A549 (cell line): ENCODE measurements at places on chromosomes 11 and 22.

DNA sequence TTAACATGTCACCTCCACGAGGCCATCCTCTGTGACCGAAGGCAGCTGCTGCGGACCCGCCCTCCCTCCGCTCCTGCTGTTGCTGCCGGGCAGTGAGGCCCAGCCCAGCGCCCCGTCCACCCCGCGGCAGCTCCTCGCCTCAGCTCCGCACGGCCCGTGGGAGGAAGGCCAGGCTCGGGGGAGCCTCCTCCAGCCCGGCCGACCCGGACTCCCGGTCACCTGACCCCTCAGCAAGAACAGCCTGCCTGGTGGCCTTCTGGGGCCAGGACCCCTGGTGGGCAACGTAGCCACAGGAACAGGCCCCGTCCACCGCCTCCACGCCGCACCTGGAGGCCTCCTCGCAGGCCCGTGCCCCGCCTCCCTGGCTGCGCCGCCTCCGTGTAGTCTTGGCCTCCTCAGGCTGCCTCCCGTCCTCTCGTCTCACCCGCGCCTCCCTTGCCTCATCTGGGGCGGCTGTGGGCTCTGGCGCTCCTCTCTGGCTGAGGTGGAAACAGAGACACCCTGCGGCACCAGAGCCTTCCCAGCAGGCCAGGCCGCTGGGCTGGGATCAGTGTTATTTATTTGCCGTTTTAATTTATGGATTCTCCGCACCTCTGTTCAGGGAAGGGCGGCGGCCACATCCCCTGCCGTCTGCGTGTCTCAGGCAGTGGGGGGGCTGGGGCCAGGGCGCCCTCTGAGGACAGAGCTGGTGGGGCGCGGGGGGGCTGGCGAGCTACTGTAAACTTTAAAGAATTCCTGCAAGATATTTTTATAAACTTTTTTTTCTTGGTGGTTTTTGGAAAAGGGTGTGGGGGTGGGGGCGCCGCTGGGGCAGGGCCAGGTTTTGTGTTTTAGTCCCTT is 25.4 kb downstream of the MOB2 start:
- no peak for DNase-seq

- DNase-seq = no peak
Measured at GRCh38 chr11:94031625-94032024, 10.5 kb downstream of the HEPHL1 start.

DNA sequence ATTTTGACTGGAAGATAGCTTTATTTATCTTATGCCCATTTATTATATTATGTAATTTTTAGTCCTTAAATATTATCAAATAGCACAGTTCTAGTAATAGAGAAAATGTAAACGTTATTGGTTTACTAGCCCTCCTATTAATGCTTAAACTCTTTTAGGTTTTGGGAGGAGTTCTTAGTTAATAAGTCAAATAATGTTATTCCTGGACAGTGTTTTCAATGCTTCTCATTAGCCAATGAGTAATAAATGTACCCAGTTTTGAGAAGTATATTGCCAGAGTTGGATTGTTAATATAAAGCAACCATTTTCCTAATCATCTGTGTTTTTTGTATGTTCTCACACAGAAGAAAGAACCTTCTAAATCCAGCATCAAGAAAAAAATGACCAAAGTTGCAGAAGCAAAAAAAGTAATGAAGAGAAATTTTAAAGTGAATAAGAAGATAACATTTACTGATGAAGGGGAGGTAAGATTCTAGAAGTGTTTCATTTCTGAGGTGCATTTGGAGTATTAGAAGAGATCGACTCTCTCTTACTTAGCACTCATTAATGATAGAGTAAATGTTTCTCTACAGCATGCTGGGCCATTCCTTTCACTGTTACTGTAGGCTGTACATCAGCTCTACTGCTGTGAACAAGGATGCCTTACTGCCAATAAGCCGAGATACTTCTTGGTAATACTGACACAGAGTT is 173.4 kb downstream of the DDX10 start:
- no peak for DNase-seq

DNA sequence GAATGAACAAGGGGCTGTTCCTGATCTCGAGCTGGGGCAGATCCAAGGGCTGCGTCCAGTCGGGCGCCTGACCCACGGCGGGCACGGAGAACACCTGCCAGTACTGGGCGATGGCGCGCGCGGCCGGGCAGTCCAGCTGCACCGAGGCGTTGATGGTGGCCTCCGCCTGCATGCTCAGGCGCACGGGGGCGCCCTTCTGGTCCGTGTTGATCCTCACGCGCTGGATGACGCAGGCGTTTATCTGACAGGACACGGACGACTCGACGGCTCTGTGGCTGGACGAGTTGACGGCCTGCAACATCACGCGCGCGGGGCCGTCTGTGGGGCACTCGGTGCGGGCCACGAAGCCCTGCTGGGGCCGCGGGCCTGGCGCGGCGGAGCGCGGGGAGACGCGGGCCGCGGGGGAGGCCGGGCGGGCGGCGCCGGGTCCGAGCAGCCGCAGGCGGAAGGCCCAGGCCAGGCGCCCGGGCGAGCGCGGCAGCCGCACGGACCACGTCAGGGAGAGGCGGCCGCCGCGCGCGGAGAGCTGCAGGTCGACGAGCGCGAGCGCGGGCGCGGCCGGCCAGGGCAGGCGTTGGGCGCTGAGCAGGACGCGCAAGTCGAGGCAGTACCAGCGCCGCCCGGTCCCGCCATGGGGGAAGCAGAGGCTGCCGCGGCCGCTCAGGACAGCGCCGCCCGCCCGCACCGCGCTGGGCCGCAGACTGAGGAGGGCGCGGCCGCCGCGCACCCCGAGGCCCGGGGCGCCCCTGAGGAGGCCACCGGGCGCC is 511 bp downstream of the PKDREJ start:
- DNase-seq = no peak

GRCh38 chr11:125053167-125053566 is 9.9 kb upstream of the SLC37A2 start:
- no peak for DNase-seq

GRCh38 chr11:65301491-65302329 is 13.0 kb upstream of the CDC42EP2 start:
- no peak for DNase-seq

GRCh38 chr11:120610111-120610510 is 98.6 kb downstream of the GRIK4 start:
- no peak for DNase-seq

DNA sequence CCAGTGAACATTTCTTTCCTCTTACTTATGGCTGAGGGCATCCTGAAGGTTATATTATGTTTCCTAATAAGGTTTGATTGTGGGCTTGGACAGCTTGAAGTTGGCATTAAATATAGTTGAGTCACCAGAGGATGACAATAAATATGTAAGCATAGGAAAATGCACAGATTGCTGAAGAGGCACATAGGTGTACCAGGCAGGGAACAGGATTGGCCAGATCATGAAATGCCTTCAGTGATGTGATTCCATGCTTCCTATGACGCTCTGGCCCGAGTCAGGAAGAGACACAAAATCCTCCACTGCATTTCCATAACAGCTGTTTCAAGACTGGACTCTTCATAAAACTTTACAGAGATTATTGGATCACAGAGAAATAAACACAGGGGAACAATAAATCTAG is 41.4 kb upstream of the SYN3 start:
- no peak for DNase-seq

- no peak for DNase-seq
Measured at GRCh38 chr11:64163951-64164350, 2.0 kb downstream of the MACROD1 start.

DNA sequence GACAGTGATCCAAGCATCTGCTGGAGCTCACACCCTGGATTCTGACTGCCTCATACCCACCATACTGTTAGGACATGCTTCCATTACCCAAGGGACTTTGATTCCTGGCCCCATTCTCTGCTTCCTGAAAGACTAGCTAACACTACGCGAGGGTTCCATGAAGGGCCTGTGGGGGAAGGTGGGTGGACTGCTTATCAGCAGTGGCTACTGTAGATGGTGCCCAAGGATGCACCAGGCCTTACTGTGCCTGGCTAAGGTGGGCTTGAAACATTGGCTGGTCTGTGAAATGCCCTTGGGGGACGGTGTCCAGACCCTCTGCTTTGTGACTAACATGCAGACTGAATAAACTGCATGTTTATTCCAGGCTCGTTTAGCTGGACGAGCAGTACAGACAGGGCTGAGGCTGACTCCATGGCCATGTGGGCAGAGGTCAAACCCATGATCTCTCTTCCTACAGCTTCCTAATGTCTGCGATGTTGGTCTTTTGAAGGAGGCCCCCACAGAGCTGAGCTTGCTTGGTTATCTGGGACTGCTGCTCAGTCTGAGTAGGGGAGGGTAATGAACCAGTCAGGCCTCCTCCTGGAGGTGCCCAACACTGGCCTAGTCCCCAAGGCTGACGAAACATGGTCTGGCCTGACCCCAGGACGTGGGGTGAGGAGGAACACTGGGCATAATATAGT is 48.3 kb upstream of the PHOX2A start:
- no peak for DNase-seq

DNA sequence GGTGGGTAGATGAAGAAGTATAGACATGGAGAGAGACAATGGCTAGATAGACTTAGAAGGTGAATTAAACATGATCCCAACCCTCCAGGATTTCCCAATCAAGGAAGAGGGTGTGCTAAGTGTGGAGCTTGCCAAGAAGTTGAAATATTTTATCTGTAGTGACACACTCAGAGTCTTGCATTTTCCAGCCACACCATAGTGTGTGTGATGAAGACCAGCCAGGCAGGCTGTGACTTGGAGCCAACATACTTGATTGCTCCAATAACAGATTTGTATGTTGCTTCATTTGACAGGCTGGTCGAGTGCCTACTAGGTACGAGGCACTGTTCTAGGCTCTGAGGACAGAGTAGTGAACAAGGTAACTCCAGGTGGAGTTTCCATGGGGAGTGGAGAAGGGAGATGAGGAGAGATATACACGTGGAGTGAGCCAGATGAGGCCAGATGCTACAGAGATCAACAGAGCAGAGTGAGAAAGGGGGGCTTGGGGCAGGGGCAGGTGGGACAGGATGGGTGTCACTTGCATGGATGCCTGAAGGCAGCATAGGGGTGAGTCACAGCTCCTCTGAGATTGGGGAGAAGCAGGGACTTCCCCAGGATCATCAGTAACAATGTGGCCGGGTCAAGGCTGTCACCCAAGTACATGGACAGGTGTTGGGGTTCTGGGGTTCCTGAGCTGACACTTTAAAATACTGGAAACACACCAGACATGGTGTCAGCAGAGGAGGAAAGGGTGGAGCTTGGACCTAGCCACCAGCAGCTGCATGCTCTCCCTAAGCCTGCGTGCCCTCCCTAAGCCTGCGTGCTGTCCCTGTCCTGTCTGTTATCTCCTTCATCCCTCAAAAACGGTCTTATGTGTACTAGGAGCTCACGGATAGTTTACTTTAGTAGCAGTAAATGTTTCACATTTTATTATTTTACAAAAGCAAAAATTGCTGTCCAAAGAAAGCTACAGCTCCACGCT is 23.6 kb downstream of the PDGFB start:
- DNase-seq = no peak

- no peak for DNase-seq
Measured at GRCh38 chr11:78299000-78299710, 110.4 kb downstream of the USP35 start.

- DNase-seq = no peak
Measured at GRCh38 chr22:49768951-49769690, 58.6 kb downstream of the BRD1 start.

DNA sequence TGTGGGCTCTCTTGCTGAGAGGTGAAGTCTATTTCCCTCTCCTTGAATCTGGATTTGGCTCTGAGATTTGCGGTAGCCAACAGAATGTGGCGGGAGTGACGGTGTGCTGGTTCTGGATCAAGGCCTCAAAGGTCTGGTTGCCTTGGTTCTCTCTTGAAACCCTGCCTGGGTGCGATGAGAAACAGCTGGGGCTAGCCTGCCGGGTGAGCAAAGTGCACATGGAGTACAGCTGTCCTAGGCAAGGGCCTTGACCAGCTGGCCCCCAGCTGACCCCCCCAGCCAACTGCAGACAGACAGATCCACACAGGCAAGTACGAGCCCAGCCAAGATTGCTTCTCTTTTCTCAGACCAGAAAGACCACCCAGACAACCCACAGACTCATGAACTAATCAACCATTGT is 10.8 kb downstream of the SUN2 start:
- no peak for DNase-seq

DNA sequence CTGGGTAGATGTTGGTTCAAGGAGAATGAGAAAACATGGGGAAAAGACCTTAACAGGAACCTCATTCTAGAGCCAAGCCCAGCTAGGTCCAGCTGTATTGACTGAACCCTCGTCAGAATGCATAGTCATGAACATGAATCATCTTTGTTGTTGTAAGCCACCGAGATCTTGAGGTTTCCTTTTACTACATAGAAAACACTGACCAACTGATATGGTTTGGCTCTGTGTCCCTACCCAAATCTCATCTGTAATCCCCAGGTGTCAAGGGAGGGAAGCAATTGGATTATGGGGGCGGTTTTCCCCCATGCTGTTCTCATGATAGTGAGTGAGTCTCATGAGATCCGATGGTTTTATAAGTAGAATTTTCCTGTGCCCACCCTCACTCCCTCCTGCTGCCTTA is 19.4 kb upstream of the PHOX2A start:
- DNase-seq = no peak

DNA sequence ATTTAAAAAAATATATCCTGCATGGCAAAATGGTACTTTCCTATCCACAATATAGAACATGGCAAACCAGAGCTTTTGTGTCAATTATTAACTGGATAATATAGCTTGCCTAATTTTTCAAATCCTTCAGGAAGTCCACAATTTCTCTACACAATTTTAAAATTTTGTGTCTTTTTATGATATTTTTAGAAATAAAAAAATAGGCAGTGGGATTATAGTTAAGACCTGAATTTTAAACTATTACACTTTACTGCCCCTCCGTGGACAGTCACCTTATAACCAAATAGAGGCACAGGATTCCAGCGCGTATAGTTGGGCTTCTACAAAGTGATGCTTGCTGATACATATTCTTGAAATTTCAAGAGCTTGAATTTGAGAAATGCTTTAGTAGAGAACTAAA is 2.1 kb upstream of the DMC1 start:
- DNase-seq = peak; percentile 18

- DNase-seq = no peak
Measured at GRCh38 chr22:48004936-48005335, 1242.5 kb downstream of the TBC1D22A start.

GRCh38 chr22:46934746-46935491 is 172.5 kb downstream of the TBC1D22A start:
- DNase-seq = peak; percentile 23

- no peak for DNase-seq
Measured at GRCh38 chr11:111981270-111981669, 43.9 kb upstream of the DLAT start.

GRCh38 chr11:6746626-6747025 is 25.1 kb downstream of the OR2AG2 start:
- no peak for DNase-seq

DNA sequence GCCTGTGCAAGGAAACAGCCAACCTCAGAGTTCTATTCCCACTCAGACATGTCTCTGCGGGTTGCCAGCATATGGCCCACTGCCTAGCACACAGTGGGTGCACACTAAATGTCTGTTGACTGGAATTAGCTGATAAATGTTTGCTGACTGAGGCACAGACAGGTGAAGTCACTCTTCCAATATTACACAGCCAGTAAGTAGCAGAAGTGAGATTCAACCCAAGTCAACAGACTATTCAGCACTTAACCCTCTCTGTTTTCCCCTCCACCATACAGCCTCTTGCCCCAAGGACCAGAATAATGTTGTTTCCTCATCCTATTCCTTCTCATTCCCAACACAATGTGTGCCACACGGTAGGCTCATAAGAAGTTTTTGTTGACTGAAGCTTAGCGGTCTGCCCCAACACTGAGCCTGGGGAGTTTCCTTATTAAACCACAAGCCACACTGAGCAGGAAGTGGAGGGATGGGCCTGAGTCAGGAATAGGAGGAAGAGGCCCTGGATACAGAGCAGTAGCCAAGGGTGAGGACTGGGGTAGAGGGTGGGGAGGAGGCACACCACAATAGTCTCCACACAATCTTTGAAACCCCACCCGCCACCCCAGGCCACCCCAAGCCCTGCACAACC is 15.7 kb upstream of the IL10RA start:
- DNase-seq = no peak

- no peak for DNase-seq
Measured at GRCh38 chr11:47863189-47863897, 15.2 kb upstream of the NUP160 start.
